ENCODE measurements at places on chromosomes 4 and X. TPM values are rescaled to one million over a fixed set of nuclear protein-coding genes. Genes with fewer than 3 reads are reported as not detected.
A peak's percentile ranks its signal among the peaks of the same experiment; 100 is the strongest.

VAMP7 gene
- total RNA-seq: 30.3 TPM

BEX5 gene
- 0.75 TPM for total RNA-seq

POF1B gene
- total RNA-seq: not detected

DCAF8L2 gene
- not detected for total RNA-seq

RBMXL3 gene
- total RNA-seq: not detected

- H3K27me3 ChIP-seq: no peaks in the 10 kb centered on the region
- no peak overlapping the region for H3K27ac ChIP-seq
- H3K36me3 ChIP-seq: no peaks in the 10 kb centered on the region
- DNase-seq: no peak
- H3K4me1 ChIP-seq: no peaks in the 10 kb centered on the region
Measured at GRCh38 chrX:123348468-123348867, 164.4 kb downstream of the GRIA3 start.

GRCh38 chr4:13766761-13767540 lies 139.4 kb upstream of the BOD1L1 start:
- no peaks in the 10 kb centered on the region for H3K27me3 ChIP-seq
- H3K27ac ChIP-seq: no peak overlapping the region
- no peaks in the 10 kb centered on the region for H3K36me3 ChIP-seq
- H3K4me3 ChIP-seq: no peak overlapping the region
- no peak for DNase-seq
- peaks cover 9% of the 10 kb centered on the region for H3K4me1 ChIP-seq

DNA sequence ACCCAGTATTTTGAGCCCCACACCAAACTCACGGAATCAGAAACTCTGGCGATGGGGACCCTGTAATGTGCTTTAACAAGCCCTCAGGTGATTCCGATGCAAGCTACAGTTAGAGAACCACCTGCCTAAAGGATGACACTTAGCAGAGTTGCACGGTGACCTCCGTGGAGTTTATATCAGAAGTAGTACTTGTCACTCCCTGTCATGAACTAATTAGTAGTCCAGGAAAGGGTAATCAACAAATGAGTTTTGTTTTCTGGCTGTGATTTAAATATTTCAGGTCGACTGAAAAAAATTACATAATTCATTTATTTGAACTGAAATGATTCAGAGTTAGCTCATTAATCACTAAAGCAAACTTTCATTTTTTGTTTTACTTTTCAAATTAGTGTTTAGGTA lies 56.4 kb downstream of the TMA16 start:
- peaks cover 8% of the 10 kb centered on the region for H3K4me1 ChIP-seq
- H3K4me3 ChIP-seq: no peak overlapping the region
- no peak overlapping the region for H3K27ac ChIP-seq
- no peak for DNase-seq
- H3K36me3 ChIP-seq: no peaks in the 10 kb centered on the region
- no peaks in the 10 kb centered on the region for H3K27me3 ChIP-seq

- no peaks in the 10 kb centered on the region for H3K36me3 ChIP-seq
- DNase-seq: no peak
- no peak overlapping the region for H3K4me3 ChIP-seq
- no peaks in the 10 kb centered on the region for H3K27me3 ChIP-seq
- no peak overlapping the region for H3K27ac ChIP-seq
Measured at GRCh38 chrX:81229901-81230300, 28.0 kb downstream of the SH3BGRL start.

DNA sequence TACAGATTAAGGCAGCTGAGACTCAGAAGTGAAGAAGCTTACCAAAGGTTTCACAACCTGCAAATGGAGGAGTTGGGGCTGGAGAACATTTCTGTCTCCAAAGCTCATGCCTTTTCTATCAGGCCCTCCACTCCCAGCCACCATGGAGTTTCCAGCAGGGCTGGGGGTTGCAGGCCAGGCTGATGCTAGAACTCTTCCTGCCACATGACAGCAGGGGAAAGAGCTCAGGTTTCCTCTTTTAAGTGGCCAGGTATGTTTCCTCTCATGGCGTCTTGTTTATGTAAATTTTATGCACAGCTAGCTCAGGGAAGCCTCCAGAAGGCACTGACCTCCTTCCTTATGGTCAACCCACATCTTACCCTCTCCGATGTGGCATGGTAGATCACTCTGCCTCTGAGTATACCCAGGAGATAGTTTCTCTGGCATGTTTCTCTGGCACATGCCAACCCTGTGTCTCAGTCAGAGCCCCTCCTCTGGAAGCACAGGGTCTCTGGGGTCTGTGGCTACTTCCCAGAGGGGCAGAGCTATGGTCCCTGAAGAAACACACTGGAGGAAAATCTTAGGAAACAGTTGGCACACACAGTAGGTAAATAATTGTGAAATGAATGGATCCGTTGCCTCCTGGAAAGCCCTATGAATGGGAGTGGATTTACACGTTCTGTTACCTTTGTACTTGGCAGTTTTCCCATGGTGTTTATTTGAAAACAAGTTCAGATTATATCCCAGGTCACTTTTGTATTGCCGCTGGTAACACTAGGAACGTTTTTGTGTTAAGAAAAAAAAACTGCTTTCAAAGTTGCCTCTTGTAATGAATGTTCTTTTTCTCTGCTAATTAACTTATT lies 28.9 kb downstream of the PDK3 start:
- peak overlapping the region; percentile 63 for H3K27ac ChIP-seq
- peaks cover 20% of the 10 kb centered on the region for H3K4me1 ChIP-seq
- H3K27me3 ChIP-seq: no peaks in the 10 kb centered on the region

GRCh38 chr4:80007745-80008149 lies 65.3 kb downstream of the ANTXR2 start:
- no peaks in the 10 kb centered on the region for H3K4me1 ChIP-seq
- no peak overlapping the region for H3K4me3 ChIP-seq
- no peak overlapping the region for H3K27ac ChIP-seq
- H3K27me3 ChIP-seq: no peaks in the 10 kb centered on the region

DNA sequence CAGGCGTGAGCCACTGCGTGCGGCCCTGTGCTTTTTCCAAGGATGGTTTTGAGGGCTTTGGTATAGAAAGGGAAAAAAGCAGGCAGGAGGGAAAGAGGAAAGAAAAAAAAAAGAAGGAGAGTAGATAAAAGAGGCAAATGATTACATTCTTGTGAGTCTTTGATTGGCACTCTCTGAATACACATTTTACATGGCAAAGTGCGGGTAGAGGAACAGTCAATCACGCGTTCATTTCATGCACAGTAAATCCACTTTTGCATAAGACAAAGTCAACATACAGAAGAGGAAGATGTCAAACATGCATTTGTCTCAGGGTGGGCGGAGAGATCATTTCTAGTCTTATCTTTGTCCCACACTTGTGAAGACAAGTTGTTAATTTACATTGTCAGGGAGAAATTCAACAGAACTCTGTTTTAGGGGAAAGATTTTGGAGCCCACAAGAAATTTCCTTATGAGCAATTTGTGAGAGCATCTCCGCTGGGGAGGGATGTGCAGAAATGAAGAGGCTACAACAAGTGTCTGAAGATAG lies 183.2 kb downstream of the DHRSX start:
- H3K27ac ChIP-seq: no peak overlapping the region
- H3K4me3 ChIP-seq: no peak overlapping the region
- no peaks in the 10 kb centered on the region for H3K4me1 ChIP-seq
- H3K36me3 ChIP-seq: no peaks in the 10 kb centered on the region

DNA sequence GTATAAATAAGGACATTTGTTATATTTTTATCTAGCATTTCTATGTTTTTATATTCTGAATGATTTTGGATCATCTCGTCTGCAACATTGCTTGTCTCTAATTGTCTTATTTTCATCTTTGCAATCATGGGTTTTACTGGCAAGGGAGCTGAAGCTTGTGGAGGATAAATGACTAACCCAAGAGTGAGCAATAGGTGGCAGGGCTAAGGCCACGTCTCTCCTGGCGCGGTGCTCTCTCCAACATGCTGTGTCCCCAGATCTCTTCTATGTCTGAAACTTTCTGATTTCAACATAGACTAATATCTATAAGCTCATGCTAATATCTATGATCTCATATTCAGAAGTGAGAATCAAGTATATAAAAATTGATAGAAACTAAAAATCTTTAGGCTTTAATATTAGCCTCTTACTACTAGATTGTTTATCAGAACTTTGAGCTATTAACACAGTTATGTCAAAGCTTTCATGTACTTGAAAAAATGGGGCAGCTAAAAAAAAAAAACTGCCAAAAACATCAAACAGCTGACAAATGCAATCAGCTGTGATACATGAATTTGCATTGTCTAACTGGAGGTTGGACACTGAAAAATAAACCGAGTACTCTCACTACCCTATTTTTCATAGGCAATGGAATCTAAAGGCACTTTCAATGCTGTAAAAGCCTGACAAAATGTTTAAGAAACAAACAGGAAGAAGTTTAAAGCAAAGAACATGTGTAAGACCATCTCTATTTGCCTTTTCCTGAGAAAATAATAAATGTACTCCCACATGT lies 169.2 kb downstream of the TMA16 start:
- no peak for DNase-seq
- H3K4me3 ChIP-seq: no peak overlapping the region
- H3K27me3 ChIP-seq: no peaks in the 10 kb centered on the region

GRCh38 chr4:83692028-83692427 lies 156.1 kb downstream of the GPAT3 start:
- H3K4me1 ChIP-seq: no peaks in the 10 kb centered on the region
- no peak for DNase-seq
- H3K36me3 ChIP-seq: no peaks in the 10 kb centered on the region

GRCh38 chr4:71913275-71913674 lies 118.5 kb upstream of the NPFFR2 start:
- H3K27me3 ChIP-seq: no peaks in the 10 kb centered on the region
- H3K4me1 ChIP-seq: no peaks in the 10 kb centered on the region
- no peak overlapping the region for H3K4me3 ChIP-seq
- no peak for DNase-seq
- H3K36me3 ChIP-seq: no peaks in the 10 kb centered on the region

- no peak overlapping the region for H3K27ac ChIP-seq
- no peaks in the 10 kb centered on the region for H3K36me3 ChIP-seq
- H3K27me3 ChIP-seq: no peaks in the 10 kb centered on the region
- H3K4me1 ChIP-seq: peaks cover 14% of the 10 kb centered on the region
- H3K4me3 ChIP-seq: no peak overlapping the region
Measured at GRCh38 chrX:24018809-24019208, 8.2 kb downstream of the KLHL15 start.

DNA sequence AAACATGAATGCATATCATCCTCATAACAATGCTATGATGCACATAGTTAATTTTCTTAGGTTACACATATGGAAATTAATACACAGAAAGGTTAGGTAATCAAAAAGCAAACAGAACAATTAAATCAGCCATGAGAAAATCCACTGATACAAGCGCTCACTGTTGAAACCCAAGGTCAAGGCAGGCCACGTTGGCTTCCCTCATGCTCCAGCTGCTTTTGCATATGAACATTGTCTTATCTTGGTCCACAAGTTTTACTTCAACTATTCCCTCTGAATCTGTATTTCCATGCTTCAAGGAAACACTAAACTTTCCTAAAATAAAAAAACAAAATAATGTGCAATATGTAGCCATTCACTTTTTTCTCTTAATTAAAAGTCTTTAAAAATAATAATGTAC lies 34.5 kb upstream of the PLA2G12A start:
- H3K27me3 ChIP-seq: no peaks in the 10 kb centered on the region
- no peaks in the 10 kb centered on the region for H3K36me3 ChIP-seq
- no peaks in the 10 kb centered on the region for H3K4me1 ChIP-seq
- H3K4me3 ChIP-seq: no peak overlapping the region
- H3K27ac ChIP-seq: no peak overlapping the region
- DNase-seq: no peak

- no peak overlapping the region for H3K27ac ChIP-seq
- H3K36me3 ChIP-seq: no peaks in the 10 kb centered on the region
- H3K27me3 ChIP-seq: no peaks in the 10 kb centered on the region
- DNase-seq: no peak
- H3K4me3 ChIP-seq: no peak overlapping the region
- no peaks in the 10 kb centered on the region for H3K4me1 ChIP-seq
Measured at GRCh38 chr4:73707918-73708577, 32.3 kb upstream of the CXCL8 start.

DNA sequence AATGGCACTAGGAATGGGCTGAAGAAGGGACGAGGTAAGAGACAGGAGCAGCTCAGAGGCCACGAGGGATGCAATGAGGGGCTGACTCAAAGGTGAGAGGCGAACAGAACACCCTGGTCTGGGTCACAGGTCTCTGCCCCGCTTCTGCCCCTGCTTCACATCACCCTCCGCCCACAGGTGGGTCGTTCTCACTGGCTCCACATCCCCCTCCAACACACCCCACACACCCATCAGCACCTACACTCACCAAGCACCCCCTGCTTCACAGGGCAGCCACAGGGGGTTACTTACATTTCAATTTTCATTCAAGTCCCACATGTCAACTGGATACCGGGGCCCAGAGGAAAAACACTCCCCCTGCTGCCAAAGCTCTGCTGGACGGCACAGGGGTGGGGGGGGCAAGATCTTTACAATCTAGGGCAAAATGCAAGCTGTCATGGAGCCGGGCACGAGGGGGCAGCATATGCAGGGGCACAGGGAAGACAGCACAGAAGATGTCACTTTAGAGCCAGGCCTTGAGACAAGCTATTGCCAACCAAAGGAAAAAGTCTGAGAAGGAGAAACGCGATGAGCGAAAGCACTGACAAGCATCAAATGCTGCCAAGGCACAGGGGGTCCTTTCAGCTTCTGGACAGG lies 94.0 kb downstream of the AFAP1 start:
- no peaks in the 10 kb centered on the region for H3K4me1 ChIP-seq
- H3K27ac ChIP-seq: no peak overlapping the region
- no peak overlapping the region for H3K4me3 ChIP-seq
- peak; percentile 51 for DNase-seq

DNA sequence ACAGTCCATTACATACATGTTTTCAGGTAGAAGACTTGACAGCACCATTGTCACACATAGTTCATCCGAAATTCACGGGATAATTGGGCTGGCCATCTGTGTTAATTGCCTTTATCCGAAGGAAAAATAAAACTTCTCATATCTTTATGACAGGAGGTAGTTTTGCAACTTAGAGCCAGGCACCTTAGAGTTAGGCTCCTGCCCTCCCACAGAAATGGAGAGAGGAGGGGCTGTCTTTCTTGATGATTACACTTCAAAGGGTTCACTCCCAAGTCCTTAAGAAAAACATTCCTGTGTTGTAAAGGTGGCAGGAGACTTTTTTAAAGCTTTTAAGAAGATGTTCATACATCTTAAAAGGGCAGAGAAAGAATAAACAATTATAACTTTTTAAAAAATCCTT lies 10.5 kb upstream of the SCARB2 start:
- H3K4me1 ChIP-seq: no peaks in the 10 kb centered on the region
- no peaks in the 10 kb centered on the region for H3K36me3 ChIP-seq
- DNase-seq: no peak

- H3K36me3 ChIP-seq: no peaks in the 10 kb centered on the region
- no peak for DNase-seq
- no peaks in the 10 kb centered on the region for H3K27me3 ChIP-seq
- H3K27ac ChIP-seq: no peak overlapping the region
Measured at GRCh38 chrX:19156186-19156585, 33.9 kb upstream of the ADGRG2 start.

DNA sequence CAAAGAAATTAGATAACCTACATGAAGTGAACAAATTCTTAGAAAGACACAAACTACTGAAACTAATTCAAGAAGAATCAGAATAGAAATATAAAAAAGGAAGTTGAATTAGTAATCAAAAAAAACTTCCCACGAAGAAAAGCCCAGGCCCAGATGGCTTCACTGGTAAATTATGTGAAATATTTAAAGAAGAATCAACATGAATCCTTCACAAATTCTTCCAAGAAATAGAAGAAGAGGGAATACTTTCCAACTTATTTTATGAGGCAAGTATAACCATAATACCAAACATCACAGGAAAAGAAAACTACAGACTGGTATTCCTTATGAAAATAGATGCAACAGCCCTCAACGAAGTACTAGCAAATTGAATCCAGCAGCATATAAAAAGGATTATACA lies 30.7 kb downstream of the MOSPD2 start:
- no peaks in the 10 kb centered on the region for H3K4me1 ChIP-seq
- no peaks in the 10 kb centered on the region for H3K27me3 ChIP-seq
- no peak overlapping the region for H3K27ac ChIP-seq
- no peak for DNase-seq
- H3K36me3 ChIP-seq: peaks cover 3% of the 10 kb centered on the region

Data from natural killer cell (primary cell).